ENCODE measurements at places on chromosomes 2 and 18.

GRCh38 chr18:25510096-25510495 is 158.1 kb upstream of the ZNF521 start:
- DNase-seq = no peak

DNA sequence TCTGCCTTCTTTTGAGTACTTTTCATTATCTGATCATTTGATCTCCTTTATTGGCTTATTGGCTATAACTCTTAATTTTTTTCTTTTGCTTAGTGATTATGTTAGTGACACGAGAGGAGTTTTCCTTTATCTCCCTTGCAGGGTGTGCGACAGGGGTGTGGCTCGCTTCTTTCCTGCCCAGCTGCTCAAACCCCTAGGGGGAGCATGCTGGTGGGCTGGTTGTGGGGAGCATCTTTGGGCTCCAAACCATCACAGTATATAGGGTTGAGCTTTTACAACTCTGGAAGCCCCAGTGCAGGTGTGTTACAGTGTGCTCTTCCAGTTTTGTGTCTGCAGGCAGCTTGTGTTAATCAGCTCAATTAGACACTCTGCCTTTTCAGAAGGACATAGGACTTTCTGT is 357.0 kb upstream of the TMEFF2 start:
- DNase-seq = no peak

DNA sequence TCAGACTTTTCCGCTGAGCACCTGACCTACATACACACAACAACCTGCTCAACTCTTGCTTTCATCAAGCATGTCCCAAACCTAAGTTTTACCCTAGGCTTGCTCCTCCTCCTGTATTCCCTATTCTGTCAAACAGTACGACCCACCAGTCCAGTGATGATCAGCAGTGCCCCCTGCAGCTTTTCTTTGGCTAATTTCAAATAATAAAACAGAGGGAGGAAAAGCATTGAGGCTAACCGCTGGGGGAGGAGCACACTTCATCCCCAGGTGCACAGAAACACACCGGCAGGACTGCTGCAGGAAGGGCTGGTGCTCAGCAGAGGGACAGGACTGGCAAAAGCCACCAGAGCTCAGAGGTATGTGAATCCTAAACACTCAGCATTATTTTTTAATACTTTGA is 21.2 kb downstream of the E2F6 start:
- no peak for DNase-seq

- DNase-seq = no peak
These were observed 41.8 kb upstream of the TMEM200C start for GRCh38 chr18:5937121-5937520.

- DNase-seq = no peak
These were observed 1.6 kb downstream of the LONRF2 start for GRCh38 chr2:100320547-100321178.

DNA sequence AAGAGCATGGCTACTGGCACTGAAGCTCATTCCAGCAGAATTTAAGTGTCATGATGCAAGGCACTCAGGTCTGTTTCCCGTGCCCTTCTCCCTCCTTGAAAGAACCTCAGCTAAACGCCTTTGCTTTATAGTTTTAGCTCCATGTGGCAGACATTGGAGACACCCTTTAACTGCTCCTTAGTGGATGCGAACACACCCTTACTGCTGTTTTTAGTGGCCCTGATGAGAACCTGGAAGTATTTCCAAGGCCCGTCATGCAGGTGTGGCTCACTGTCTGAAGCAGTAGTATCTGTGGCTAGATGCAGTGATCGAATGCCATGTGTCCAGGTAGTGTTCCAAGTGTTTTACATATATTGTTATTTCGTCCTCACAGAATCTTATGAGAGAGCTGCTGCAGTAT is 28.3 kb downstream of the KIF5C start:
- DNase-seq = no peak

DNA sequence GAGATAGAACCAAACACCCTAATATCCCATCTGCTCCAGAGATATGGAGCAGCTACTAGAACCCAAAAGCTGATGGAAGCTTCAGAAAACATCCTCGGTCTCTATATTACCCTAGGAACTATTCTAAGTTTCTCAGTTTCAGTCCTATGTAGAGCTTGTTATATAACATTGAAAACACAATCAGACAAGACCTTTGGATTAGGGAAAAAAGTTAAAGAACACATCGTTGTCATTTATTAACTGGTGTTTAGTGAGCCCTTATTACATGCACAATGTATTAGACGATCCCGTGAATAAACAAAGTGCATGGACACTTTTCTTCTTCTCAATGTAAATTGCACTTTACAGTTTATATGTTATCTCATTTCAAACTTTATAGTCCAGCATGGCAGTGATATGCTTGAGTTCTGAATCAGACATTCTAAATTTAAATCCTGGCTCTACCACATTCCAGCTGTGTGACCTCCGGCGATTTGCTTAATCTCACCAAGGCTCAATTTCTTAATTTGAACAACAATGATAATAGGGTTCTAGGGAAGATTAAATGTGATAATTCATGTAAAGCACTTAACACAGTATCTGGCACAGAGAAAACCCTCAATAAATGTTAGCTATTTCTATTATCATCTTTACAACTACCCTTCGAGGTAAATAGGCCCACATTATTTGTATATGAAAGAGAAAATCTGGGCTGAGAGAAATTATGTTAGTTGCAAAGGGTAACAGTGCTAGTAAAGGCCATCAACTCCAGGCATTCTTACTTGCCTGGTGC is 83.6 kb upstream of the PIK3C3 start:
- DNase-seq = no peak

- no peak for DNase-seq
These were observed 24.4 kb downstream of the MPHOSPH10 start for GRCh38 chr2:71154798-71155197.

GRCh38 chr2:145729993-145730770 is 1210.3 kb upstream of the ZEB2 start:
- DNase-seq = no peak
